ENCODE measurements at places on chromosomes 7 and 10.

GRCh38 chr7:137020351-137020750 lies 151.9 kb downstream of the CHRM2 start:
- no peak for DNase-seq

DNA sequence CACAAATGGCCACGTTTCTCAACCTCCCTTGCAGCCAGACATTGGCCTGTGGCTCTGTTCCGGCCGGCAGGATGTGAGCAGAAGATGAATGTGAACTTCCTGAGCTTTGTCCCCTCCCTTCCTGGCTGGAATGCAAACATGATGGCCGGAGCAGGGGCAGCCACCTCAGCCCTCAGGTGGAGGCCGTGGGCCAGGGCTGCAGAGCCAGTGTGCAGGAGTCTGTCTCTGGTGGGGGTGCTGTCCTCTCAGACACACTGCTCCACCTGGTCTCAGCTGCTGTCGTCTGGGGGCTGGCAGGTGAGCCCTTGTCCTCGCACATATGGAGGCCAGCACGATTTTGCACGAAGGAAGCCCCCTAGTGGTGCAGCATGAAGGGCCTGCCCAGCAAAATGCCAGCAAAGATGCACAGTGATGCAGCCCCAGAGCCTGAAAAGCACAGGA lies 25.3 kb upstream of the PWWP2B start:
- no peak for DNase-seq

DNA sequence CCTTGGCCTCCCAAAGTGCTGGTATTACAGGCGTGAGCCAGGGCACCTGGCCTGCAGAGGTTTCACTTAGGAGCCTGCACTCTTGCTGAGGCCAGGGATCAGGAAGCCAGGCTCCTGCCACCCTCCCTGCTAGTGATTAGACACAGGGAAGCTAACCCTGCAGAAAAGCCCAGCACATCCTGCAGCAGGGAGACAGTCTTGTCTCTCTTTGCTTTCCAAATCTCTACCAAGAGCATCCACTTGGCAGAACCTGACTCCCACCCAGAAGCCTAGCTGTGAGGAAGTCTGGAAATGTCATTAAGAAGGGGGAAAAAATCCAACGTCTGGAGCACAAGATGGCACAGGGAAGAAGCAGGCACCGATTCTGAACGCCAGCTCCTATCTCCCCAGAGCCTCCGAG lies 8.0 kb upstream of the FAM171A1 start:
- no peak for DNase-seq

DNA sequence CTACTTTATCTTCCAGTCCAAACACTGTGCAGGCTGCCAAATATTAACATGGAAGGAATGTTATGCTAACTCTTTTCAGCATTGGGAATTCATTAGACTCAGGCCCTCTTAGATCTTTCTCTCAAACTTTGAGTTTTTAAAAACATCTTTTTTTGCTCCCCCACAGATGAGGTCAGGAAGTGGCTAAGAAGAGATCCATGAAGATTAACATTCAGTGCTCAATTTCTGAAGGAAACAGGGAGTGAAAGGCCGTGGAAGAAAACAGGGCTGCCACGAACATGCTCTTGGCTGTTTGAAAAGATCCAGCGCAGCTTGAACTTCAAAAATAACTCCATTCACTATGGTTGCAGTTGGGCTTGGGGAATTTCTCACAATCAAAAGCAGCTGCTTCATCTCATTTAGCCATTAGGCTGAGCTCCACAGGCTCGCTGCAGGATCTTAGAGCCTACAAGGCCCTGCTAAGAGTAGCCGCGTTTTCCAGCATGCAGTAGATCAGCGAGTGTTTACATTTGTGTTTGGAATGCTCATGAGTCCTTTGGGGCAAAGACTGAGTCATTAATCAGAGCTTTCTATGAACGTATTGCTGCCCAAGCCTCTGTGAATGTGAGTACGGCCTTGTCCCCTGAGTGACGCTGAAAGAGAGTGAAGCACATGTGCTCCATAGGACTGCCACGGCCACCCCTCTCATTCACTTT lies 41.2 kb upstream of the TNS3 start:
- DNase-seq, result no peak

DNA sequence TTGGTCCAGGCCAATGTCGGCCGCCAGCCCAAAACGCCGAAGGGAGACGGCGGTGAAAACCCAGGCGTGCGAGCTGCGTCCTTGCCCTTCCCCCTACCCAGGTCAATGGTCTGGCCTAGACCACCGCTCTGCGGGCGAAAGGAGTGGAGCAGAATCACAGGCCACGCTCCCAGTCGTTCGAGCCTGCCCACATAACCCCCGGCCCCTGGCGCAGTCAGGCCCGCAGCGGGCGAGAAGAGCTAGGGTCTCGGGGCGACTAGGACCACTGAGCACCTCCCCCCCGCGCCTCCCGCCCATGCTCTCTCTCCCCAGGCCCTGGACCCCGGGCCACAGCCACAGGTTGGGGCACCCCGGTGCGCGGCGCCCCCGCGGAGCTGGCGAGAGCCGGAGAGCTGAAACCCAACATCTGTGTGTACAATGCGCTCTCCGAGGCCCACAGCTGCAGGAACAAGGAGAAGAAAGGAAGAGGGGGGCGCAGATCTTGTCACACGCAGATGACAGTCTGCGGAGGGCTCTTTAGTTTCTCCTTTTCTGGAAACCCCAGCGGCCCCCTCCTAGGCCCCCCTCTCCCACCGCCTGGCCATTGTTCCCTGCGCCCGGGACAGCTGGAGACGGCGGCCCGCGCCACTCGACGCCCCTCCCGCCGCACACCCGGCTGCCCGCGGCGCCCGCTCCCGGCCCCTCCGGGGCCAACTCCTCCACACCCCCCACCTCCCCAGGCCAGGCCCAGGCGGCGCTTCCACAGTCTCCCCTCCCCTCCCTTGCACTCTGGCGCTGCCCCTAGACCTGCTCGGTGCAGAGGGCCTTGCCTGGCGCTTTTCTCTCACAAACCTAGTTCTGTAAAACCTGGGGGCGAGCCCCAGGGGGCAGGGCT lies 355.0 kb downstream of the DNAJB6 start:
- no peak for DNase-seq

DNA sequence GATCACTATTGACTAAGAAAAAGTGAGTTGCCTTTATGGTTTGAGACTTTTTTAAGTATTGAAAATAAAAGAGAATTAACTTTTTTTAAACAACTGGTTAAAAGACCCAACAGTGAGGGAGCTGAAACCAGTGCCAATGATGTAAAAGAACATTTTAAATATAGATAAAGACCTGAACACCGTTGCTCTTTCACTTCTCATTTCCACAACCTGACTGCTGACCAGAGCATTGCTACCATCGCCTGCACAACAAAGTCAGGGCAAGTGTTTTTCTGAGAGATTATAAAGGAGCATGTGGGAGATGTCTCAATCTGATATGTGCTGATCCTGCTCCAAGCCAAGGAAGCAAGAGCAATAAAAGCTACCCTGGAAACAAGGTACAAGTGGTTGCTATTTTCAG lies 34.7 kb downstream of the IMMP2L start:
- no peak for DNase-seq

- DNase-seq, result no peak
Measured at GRCh38 chr10:59879363-59879913, 26.9 kb downstream of the CCDC6 start.

DNA sequence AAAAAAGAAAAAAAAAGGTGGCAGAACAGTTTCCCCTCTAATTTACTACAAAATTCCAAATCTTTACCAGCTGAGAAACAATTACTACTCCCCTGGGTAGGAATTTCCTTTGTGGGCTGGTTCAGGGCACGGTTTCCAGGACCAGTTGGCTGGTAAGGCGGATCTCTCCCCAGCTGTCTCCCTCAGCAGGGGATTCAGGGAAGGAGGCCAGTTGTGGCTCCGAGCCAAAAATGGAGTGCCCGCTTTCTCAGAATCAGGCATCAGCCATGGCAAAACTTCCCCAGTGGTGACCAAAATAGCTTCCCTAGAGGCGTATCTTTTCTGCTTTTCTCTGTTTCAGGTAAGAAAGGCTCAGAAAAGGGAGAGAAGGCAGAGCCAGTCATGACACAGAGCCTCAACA lies 91.2 kb downstream of the ZNF22 start:
- no peak for DNase-seq

- no peak for DNase-seq
Measured at GRCh38 chr7:36967387-36967786, 243.1 kb upstream of the AOAH start.

DNA sequence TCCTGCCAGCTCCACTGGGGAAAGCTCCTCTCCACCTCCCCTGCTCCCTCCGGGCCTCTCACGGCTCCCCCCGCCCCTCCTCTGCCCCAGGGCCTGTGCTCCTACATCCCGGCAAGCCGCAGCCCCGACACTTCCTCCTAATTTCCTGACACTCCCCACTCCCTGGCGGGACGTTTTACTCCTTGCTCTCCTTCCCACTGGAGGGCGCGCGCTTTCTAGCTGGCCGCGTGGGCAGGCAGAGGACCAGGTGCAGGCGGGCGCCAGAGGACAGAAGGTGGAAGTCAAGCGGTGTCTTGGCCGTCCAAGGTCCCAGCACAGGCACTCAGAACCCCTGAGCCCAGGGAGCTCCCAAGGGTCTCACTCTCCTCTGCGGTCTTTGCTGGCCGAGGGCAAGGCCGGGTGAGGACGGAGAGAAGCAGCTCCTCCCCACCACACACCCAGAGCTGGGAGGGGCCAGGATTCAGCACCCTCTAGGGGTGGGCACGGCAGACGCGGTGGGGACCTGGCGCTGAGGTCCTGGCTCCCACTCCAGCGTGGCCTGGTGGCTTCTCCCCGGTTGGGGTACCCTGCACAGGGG lies 19.1 kb downstream of the ADAM8 start:
- DNase-seq, result no peak

DNA sequence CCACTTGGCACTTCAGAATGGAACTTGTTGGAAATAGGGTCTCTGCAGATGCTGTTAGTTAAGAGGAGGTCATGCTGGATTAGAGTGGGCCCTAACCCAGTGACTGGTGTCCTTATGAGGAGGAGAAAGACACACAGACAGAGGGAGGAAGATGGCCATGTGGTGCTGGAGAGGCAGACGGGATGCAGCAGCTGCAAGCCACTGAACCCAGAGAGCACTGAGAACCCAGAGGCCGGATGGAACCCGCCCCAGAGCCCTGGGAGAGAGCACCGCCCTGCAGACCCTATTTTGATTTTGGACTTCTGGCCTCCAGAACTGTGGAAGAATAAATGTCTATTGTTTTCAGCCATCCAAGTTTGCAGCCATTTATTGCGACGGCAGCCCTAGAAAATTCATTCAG lies 58.0 kb upstream of the EBF3 start:
- no peak for DNase-seq

DNA sequence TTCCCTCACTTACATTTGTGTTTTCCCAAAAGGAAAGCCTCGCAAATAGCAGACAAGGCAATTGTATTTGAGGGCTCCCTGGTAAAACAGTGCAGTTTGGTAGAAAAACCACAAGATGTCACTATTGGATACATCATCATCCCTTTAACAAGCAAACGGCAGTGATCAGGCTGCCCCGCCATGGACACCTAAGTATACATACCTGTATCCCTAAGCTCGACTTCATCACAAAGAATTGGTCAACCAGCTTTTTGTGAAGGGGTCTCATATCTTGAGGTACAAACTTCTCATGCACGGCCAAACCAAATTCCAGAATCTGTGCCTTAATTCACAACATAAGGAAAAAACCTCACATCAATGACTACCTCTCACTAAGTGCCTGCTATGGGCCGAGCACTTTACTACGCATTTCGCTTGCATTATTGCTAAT lies 179.5 kb upstream of the IMMP2L start:
- DNase-seq, result peak; percentile 3

GRCh38 chr10:57430376-57430775 lies 837.3 kb downstream of the IPMK start:
- no peak for DNase-seq

DNA sequence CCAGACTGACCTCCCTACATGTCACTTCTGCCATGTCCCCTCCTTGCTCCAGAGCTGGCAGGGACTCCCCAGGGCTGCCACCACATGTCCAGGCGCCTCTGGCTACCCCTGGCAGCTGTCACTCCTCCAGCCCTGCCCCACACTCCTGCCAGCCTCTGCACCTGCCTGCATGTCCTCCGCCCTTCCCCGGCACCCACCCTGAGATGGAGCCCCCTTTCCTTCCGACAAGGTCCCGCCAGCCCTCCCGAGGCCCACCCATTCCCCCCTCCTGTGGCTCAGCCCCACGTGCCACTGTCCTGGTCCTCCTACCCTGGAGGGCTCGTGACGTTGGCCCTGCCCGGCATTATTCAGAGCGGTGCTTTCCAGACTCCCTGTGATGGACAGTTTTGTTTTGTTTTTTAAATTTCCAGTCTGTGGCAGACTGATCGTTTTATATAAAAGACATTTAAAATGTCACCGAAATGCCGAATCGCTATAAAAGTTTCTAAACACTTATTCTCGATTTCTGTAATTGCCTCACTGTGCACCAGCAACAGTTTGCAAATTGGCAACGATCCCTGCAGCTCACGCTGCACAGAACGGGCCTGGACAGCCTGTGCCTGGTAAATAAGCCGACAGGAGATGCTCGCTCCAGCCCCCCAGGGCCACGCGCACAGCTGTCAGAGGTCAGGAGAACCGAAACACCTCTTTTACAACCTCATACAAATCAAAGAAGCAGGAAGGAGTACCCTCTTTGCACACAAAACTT lies 111.1 kb upstream of the SH2B2 start:
- no peak for DNase-seq

DNA sequence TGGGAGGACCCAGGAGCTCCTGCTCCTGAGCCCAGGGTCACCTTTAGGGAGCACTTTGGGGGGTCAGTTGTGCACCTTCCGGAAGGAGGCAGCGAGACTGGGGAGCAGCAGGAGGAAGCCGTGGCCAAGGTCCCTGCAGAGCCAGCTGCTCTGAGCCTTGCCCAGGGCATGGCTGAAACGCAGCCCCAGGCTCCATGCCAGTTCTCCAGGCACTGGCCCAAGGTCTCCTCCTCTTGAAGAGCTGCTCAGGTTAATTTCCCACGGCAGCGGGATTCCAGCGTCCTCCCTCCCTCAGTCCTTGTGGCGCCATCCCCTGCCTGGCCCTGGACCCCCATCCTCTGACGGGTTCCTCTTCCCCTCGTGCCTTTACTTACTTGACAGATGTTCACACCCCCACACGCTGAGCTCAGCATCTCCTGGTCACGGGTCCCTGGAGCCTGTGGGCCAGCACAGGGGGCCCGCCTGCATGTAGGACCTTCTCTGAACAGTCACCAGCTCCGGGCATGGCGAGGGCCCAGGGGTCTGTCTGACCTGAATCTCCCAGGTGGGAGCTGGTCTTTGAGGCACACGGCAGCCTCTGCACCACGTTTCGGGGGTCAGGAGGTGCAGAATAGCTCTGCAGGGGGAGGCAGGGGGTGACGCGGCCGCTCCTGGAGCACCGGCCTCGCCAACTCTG lies 16.7 kb upstream of the CFAP46 start:
- no peak for DNase-seq

- peak; percentile 49 for DNase-seq
Measured at GRCh38 chr10:5317547-5318107, 47.1 kb upstream of the UCN3 start.

GRCh38 chr10:27890971-27891370 lies 107.9 kb downstream of the ODAD2 start:
- no peak for DNase-seq

DNA sequence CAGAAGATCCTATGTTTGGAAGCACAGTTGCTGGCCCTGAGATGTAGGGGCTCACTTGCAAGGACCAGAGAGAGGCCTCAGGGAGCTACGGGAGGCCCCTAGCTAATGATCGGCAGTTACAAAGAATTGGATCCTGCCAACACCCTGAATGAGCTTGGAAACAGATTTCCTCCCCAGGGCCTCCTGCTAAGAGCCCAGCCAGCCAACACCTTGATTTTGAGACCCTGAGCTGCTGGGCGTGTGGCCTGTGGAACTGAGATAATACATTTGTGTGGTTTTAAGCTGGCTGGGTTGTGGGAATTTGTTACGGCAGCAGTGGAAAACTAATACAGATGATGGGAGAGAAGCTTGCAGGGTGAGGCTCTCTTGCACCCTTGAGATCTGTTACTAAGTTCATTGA lies 3.9 kb downstream of the DOCK1 start:
- no peak for DNase-seq

GRCh38 chr10:51012073-51012472 lies 62.2 kb upstream of the PRKG1 start:
- no peak for DNase-seq
